ENCODE measurements at places on chromosomes 11 and 22.

GRCh38 chr22:48920776-48921241 lies 906.9 kb downstream of the BRD1 start:
- DNase-seq: no peak

GRCh38 chr11:10366568-10367331 lies 61.9 kb downstream of the ADM start:
- peak; percentile 92 for DNase-seq

GRCh38 chr11:123581651-123582399 lies 72.6 kb downstream of the SCN3B start:
- no peak for DNase-seq

DNA sequence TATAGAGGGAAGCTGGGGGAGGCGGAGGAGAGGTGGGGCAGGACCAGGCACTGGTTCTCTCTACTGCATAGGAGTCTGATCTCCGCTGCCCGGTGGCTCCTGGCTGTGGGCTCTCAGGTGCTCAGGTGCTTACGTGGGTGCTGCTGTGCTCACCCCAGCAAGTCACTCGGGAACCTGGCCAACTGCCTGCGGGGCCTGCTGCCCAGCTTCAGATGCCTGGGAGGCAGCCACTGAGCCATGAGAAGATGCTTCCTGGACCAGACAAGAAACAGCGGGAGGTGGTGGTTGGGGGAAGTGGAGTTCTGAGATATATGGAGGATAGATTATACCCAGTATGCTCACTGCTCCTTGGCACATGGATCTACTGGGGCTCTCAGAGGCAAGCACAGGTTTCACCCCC lies 1303.4 kb downstream of the TBC1D22A start:
- DNase-seq: no peak

DNA sequence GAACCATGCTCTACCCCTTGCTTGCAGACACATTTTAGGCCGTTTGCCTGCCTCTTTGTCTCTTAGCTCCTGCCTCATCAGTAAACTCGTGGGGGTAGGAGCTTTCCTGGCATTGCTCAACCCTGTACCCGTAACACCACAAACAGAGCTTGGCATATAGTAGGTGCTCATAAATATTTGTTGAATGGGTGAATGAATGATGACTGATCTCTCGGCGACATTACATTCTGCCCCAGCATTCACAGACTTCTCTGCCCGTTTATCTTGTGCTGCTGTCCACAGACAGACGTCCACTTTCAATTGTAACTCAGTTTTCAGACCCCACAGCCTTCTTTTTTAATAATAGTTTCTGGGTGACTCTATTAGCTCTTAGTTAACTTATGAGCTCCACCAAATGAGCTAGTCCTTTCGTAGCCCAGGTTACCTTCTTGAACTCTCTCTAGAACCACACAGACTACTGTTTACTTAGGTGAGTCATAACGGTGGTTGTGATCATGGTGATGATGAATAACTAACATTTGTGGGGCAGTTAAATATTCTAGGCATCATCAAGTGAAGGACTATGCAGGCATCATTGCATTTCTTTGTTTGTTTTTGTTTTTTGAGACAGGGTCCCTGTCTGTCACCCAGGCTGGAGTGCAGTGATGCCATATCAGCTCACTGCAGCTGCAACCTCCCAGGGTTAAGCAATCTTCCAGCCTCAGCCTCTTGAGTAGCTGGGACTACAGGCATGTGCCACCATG lies 188.4 kb downstream of the ADAMTS15 start:
- DNase-seq: peak; percentile 28

DNA sequence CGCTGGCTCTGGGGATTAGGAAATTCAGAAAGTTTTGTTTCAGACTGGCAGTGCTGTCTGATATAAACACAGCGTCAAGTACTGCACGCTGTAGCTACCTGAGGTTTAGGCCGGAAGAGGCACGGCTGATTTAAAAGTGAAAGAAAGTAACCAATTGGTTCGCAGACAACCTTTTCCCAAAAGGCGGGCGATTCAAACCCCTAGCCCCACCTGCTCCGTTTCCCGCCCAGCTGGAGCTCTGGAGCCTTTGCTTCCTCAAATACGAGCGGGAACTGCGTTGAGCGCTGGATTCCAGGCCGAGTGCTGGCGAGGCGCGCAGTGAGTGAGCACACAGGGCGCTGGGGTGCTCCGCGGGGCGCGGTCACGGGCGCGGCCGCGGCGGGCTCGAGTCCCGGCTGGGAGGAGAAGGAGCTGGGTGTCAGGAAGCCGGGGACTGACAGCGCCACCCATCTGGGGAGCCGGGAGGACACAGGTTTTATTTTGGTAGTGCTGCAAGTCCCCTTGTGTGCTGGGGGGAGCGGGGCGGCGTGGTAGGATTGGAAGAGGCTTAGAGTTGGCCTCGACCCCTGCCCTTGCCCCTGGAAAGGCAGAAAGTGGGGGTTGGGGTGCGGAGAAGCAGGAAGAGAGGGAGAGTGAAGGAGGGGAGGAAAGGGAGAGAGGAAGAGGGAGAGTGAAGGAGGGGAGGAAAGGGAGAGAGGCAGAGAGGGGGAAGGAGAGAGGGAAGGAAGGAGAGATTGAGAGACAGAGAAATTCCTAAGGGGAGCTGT lies 2.1 kb downstream of the FAM111A start:
- peak; percentile 75 for DNase-seq

DNA sequence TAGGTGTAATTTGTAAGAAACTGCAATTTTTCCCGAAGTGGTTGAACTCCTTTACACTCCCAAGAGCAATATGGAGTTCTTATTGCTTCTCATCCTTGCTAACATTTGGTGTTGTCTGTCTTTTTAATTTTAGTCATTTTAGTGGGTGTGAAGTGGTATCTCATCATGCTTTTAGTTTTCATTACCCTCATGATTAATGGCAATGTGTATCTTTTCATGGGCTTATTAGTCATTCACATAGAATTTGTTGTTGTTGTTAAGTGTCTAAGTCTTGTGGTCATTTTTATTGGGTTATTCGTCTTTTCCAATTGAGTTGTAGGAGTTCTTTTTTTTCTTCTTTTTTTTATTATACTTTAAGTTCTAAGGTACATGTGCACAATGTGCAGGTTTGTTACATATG lies 238.3 kb upstream of the SESN3 start:
- no peak for DNase-seq

- DNase-seq: no peak
Measured at GRCh38 chr22:30474683-30475424, 3.0 kb upstream of the SEC14L3 start.

GRCh38 chr22:24338726-24339451 lies 68.3 kb downstream of the SPECC1L start:
- DNase-seq: no peak

GRCh38 chr11:11347592-11347991 lies 5.5 kb downstream of the CSNK2A3 start:
- DNase-seq: no peak

DNA sequence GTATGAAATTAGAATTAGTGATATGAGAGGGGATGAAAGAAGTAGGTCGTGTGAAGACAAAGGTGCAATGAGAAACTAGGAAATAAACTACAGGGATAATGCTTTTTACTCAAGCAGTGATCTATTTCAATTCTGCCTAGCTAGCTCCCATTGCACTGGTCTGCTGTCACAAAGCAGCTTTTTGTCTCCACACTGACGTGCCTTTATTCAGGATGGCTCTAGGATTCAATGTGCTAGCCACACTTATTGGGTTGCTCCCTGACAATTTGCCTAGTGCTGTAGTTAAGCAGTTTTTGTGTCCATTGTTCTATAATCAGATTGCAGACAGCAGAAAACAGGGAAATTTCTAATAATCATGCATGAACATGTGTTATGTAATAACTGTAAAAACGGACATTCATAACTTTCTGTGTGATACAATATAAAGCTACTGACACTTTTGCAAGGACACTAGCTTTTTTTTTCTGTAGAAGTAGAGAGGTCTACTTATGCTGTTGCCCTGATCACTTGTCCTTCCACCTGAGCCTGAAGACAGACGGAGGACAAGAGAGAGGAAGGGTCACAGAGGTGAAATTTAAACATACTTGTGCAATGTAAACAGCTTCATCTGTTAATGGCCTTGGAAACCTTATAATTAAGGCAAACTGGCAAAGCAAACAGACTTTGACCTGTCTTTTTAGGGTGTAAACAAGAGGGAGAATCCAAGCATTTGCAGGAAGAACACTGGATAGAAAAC lies 269.6 kb downstream of the LRRC4C start:
- no peak for DNase-seq

DNA sequence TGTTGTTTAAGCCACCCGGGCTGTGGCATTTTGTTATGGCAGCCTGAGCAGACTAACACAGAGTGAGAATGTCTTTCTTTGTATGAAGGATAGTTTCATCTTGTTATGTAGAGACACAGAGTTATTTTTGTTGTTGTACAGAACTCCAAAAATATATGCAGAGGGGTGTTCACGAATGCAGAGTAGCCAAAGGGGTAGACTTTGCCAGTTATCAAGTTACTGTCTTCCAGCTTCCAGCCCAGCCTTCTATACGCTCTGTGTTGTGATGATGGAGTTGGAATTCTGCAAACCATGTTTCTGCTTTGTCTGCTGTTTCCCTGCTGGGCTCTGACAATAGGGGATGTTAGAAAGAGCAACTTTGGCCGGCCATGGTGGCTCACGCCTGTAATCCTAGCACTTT lies 44.1 kb downstream of the RPS6KA4 start:
- DNase-seq: no peak

GRCh38 chr11:107847184-107847583 lies 11.4 kb downstream of the SLC35F2 start:
- no peak for DNase-seq

DNA sequence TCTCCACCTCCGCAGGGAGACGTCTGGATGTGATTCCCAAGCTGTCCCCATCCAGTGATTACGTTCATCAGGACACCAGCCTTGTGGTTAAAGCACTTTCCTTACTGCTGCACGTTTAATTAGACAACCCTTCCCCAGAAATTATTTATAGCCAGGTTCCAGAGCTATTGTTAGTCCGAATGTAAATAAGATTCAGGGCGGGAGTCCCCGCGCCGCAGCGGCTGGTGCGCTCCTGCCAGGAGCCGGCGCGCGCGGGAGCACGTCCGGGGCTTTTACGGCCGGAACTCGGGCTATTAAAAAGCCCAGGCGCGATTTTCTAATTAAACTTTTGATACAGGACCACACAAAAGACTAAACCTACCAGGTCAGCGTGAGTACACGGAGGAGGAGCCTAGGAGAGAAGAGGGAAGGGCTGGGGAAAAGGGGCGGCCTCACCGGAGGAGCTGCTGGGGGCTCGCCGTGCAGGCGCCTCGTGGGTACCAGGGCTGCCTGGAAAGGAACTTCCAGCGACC lies 538.3 kb downstream of the OPCML start:
- DNase-seq: no peak

DNA sequence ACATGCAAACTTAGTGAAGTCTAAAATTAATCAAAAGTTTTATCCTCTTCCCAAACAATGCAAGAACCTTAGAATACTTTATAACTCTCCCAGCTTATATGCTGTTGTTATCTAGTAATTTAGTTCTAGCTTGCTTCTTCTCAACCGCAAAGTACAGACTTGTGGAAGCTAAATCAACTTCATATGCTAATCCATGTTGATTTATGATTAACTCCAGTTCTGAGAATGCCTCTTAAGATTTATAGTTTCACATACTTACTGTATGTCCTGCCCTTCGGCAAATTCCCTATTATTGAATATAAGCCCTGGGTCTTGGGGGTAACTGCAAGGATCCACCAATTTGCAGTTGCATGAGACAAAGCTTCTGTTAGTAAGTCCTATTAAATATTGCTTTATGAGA lies 17.6 kb upstream of the SLC35F2 start:
- no peak for DNase-seq

DNA sequence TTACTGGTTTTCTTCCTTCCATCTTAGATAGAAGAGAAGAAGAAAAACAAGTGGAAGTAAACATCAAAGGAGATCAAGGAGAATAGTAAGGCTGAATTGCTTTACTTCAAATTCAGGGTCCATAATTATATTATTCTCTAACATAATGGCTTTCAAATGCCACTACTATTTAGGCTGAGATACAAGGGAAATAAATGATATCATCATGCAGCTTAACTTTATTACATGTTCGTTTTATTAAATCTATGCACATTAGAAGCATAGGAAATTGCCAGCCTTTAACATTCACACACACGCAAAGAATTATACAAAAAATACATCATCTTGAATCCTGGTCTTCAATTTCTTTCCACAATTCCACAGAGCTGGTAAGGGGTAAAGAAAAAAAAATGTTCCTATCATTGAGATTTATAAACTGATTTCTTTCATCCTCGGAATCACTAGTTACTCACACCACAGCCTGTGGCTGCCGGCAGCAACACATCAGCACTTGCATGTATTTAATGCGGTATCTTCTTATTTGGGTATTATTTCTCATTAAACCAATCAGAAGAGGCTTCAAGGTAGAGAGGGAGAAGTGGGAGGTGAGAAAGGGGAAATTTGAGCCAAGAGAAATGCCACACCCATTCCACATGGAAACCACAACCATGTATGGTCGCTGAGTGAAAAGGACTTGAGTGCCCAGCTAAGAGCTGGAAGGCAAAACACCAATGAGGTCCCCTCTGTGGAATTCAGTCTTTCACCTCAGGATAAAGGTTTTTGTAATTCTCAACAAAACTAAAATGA lies 26.3 kb downstream of the SYTL2 start:
- no peak for DNase-seq

DNA sequence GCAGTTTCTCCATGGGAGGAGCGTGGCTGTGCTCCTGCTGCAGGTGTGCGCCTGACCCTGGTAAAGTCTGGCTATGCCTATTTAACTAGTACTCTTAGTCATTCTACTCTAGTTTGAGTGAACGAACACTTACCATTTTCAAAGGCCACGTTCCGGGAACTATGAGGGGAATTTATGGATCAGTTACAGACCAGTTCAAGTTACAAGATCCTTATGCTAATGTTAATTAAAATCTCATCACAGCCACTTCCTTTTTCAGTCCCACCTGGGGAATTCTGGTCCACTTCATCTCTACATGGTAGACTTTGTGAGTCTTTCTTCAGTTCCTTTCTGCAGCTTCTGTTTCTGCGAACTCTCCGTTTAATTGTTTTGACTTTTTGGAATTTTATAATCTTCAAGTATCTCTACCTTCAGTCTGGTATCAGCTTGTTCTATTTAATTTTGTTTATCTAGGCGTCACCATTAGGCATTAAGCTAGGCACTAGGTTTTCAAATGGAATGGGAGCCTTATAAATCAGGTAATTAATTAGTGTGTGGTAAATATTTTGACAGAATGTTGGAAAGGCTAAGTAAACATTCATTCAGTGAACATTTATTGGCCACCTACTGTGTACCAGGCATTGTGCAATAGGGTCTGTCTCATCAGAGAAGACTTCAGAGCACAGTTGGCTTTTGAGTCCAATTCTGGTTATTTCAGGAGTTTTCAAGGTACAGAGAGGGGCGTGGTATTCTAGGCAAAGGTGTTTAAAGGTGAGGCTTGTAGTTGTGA lies 78.9 kb downstream of the GRK3 start:
- DNase-seq: no peak

Data from fibroblast of gingiva (primary cell).